ENCODE measurements at places on chromosomes 6 and 20.
A peak's percentile ranks its signal among the peaks of the same experiment; 100 is the strongest.

- no peak for DNase-seq
Observed at GRCh38 chr20:49288250-49288751, 10.4 kb upstream of the ZNFX1 start.

DNA sequence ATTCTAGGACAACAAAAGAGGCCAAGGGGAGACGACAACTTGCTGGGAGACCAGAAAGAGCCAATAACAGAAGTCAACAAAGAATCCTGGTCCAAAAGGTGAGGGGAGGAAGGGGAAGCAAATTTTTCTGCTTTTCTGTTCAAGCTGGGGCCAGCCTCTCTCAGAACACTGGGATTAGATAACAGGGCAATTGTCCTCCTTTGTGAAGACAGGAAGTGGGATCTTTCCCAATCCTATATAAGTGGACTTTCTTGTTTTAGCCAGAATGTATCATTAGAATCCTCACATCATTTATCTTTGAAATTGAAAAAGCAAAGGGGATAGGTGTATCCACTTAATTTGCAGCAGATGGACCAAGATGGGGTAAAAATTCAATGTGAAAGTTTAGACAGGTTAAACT lies 101.2 kb upstream of the COL21A1 start:
- DNase-seq: no peak

DNA sequence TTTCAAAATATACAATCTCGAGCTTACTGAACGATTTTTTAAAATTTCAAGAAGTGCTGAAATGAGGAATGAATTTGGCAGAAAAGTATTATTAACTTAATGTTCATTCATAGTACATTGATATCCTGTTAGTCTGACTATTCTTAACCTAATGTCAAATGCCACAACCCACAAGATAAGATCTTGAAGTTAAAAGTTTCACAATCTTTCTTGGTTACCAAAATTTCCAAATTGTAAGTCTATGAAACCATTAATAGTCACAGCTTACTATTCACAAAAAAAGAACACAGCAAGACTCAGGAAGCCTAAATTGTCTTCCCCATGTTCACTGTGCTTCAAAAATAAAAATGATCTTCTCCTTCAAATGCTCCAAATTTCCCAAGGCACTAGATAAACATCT lies 71.3 kb downstream of the HACE1 start:
- no peak for DNase-seq

GRCh38 chr6:111862314-111862713 lies 10.9 kb downstream of the FYN start:
- DNase-seq: no peak

- peak; percentile 17 for DNase-seq
Observed at GRCh38 chr6:158211273-158212055, 43.3 kb downstream of the GTF2H5 start.

DNA sequence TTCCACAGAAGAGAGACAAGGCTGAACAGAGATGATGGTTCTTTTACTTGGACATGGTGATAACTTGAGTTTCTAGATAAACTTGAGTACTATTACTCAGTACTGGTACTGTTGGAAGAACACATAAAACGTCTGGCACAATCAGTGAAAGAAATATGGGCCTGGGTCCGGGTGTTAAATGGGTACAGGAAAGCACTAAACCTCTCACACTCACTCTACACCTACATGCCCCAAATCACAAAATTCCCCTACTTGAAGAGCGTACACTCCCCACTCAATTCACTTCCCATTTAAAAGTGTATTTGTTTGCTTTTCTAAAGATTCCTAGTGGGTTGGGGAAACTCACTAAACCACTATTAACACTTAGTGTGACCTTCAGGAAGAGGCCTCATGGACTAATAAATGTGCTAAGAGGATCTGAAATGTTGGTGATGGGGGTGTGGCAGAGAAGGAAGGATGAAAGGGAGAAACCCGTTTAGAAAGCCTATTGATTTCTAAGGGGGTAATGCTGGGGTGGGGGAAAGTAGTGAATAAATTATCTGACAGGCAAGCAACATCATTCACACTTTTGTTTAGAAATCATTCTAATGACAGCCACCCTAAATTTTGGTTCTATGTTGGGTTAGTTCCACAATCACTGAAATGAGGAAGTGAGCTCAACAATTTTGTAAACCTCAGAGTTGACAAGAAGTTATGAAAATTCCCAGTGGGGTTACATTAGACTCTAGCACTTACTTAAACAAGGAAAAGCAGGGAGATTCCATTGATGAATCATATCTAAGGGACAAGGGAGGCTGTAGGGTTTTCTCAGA lies 222.6 kb upstream of the MARCKS start:
- peak; percentile 24 for DNase-seq

Data from AG08395 (cell line).